Inflammatory macrophage treated with lipopolysaccharide for 1 hour (primary cell): ENCODE measurements at places on chromosomes 6 and 20.

DNA sequence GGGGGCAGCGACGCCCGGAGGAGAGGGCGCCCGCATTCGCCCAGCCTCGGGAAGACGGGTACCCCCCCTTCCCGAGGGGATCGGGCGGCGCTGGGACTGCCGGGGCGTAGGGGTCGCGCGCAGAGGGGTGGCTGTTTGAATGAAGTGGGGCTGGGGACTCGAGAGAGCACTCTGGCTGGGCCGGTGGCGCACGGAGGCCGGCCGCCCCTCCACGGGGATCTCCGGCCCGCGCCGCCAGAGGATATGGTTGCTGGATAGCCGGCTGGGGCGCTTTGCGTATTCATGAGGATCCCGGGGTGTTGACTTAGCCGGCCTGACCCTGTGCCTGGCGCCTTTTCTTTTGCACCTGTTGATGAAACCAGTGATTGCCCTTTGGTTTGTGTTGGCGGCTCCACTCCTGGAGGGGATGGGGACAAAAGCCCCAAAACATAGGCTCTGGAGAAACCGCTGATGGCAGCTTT, 469 bp downstream of the SYNJ2 start:
- DNase-seq: no peak

GRCh38 chr20:59078231-59078630, 35.6 kb upstream of the PRELID3B start:
- peak; percentile 13 for DNase-seq

DNA sequence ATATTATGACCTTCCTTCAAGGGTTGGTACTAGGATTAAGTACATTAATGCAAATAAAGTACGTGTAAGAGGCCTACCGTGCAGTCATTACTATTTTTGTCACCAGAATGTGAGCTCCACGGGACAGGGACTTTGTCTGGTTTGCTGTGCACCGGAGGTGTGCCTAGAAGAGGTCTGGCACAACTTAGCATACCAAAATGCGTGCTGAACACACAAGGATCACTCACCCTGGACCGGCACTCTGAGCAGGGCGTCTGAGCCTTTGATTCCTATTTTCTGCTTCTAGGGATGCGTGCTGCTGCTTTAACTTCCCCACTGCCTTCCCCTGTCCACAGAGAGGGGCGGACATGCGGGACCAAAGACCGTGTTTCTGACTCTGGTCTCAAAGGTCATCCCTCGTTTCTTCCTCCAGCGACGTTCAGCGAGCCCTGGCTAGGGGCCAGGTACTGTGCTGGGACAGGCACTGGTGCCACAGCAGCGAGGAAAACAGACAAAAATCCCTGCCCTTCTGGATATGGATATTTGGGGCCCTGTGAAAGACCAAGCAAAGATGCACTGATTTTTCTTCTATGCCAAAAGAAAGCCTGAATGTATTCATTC, 222.7 kb downstream of the BMP7 start:
- DNase-seq: no peak

- DNase-seq: no peak
Observed at GRCh38 chr6:85678026-85678601, 35.4 kb upstream of the SYNCRIP start.

DNA sequence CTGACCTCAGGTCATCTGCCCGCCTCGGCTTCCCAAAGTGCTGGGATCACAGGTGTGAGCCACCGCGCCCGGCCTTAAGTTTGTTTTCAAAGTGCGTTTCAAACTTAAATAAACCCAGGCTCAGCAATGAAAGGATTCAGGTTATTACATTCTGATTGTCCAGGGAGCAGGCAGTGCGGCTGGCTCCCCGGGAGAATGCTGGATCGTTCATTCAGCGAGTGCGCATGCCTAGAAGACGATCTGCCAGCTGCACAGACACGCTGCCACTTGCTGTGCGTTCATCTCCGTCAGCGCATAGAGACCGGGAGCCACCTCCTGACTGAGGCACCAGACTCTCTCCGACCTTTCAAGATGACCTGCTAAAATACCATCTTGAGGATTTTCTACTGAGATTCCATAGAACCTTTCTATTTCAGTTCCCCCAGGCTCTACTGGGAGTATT, 163.9 kb upstream of the ZNF217 start:
- no peak for DNase-seq
